ENCODE measurements at places on chromosomes 13 and 19.

DNA sequence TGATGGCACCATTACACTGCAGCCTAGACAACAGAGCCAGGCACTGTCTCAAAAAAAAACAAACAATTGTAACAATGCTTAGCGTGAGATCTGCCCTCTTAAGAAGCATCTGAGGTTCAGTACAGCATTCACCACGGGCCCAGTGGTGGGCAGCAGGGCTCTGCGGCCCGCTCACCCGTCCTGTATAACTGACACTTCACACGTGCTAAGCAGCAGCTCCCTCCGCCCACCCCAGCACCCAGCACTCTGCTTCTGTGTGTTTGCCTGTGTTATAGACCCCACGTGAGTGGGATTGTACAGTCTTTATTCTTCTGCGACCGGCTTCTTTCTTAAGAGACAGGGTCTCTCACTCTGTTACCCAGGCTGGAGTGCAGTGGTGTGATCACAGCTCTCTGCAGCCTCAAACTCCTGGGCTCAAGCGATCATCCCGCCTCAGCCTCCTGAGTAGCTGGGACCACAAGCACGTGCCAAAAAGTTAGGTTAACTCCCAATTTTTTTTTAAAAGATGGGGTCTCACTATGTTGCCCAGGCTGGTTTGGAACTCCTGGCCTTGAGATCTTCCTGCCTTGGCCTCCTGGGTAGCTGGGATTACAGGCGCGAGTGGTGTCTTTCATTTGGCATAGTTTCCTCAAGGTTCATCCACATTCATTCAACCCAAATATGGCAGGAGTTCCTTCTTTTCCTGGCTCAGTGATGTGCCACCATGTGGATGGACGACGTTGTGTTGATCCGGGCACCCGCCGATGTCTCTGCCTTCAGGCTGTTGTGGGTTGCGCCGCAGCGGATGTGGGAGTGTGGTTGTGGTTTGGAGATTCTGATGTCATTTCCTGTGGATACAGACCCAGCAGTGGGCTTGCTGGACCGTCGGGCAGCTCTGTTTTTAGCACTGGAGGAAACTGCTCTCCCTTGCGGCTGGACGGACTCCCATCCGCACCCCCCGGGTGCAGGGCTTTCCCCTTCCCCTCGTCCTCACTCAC lies 170.0 kb downstream of the KDM4B start:
- DNase-seq: peak; percentile 82

GRCh38 chr13:96391606-96392005 lies 301.7 kb downstream of the HS6ST3 start:
- DNase-seq: no peak

DNA sequence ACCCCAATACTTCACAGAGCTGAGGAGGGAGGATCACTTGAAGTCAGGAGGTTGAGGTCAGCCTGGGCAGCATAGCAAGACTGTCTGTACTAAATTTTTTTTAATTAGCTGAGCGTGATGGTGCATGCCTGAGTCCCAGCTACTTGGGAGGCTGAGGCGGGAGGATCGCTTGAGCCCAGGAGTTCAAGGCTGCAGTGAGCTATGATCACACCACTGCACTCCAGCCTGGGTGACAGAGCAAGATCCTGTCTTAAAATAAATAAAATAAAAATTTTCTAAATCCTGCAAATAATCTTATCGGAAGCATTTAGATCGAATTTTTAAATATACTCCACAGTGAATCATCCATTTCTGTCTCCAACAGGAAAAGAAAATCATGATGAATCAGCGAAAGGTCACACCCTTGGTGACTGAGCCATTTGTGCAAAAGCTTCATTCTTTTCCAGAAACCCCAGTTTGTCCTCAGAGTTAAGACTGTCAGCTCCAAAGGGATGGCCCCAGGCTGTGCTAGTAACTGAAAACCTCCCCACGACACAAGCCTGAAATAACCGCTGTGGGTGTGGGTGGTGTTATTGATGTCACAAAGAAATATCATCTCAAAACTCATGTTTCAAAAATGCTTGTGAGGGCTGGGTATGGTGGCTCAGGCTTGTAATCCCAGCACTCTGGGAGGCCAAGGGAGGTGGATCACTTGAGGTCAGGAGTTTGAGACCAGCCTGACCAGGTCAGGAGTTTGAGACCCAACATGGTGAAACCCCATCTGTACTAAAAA lies 167.6 kb downstream of the PTPRS start:
- DNase-seq: no peak

GRCh38 chr19:17424743-17425365 lies 5.0 kb downstream of the MVB12A start:
- peak; percentile 66 for DNase-seq

All from GM10248 (cell line).